ENCODE measurements at places on chromosomes 6 and 20. TPM values are rescaled to one million over a fixed set of nuclear protein-coding genes. Genes with fewer than 3 reads are reported as not detected.

- DNase-seq: no peak
Observed at GRCh38 chr20:46670228-46670584, 18.9 kb upstream of the SLC13A3 start.

DNA sequence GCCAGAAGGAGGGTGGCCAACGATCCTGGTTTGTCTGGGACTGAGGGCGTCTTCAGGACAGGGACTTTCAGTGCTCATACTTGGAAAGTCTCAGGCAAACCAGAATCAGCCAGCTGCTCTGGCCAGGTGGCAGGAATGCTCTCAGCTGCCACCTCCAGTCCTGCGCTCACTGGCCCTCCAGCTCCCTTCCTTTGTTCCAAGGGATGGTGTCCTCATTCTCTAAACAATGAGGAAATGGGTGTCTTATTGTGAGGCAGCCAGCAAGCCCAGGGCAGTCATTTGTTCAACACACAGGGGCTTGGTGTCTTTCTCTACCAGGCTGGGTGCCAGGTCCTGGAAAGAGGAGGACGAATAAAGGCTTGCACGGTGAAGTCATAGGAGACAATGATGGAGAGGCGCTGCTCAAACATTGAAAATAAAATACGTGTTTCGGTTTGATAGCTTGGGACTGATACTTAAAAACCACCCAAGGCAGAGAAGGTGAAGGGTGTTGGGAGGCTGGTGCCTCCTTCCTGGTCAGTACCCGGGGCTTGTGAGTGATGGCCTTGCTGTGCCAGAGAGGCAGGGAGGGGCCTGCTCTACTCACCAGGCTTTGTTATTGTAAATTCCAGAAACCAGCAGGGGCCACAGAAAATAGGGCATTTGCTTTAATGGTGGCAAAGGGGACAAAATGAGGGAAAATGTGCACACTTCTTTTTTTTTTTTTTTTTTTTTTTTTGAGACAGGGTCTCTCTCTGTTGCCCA, 11.3 kb upstream of the TMEM181 start:
- no peak for DNase-seq

- no peak for DNase-seq
Observed at GRCh38 chr6:108846628-108847027, 1.6 kb upstream of the ARMC2 start.

DNA sequence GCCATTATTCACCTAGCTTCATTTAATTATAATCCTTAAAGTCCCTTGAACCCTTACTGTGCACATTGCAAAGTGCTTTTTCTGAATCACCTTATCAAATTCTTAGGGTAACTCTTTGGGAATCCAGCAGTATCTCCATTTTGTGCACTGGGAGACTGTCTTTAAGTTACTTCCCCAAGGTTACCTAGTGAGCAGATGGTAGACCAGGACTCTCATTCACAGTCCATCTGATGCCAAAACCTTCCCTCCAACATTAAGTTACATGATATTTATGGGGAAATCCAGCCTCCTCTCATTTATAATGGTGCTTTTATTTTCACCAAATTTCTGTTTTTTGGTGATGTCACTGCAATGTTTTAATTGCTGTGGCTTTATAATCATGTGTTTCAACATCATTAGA, 75.7 kb downstream of the NCOA7 start:
- no peak for DNase-seq

DNA sequence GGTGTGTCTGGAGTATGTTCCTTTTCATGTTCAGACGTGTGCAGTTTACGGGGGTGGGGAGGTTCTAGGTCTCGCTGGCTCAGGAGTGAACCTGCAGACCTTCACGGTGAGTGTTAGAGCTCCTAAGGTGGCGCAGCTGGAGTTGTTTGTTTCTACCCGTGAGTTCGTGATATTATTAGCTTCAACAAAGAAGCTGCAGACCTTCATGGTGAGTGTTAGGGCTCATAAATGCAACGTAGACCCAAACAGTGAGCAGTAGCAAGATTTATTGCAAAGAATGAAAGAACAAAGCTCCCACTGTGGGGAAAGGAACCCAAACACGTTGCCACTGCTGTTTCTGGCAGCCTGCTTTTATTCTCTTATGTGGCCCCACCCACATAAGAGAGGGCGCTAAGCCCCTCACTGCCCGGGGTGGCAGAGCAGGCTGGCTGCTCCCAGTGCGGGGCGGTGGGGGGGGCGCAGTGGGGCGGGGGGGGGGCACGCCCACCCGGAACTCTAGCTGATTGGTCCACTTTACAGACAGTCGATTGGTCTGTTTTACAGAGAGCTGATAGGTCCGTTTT, 41.3 kb upstream of the GMPR start:
- no peak for DNase-seq

GRCh38 chr6:168362276-168362990, 42.9 kb upstream of the DACT2 start:
- no peak for DNase-seq

DNA sequence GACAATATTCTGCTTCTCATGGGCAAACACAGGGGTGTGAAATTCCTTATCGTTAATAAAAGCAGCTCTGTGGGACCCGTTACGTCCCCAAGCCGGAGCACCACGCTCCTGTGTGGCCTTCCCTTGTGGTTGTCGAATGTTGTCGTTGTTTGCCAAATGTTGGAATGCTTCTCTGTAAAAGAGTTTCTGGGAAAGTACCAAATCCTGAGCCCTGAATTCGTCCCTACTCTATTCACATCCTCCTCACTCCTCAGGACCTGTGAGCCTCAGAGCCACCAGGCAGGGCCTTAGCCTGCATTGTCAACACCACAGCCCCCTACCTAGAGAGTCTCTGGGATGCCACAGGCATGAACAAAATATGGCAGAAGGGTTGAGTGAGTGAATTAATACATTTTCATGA, 64.0 kb downstream of the THBS2 start:
- no peak for DNase-seq

DNA sequence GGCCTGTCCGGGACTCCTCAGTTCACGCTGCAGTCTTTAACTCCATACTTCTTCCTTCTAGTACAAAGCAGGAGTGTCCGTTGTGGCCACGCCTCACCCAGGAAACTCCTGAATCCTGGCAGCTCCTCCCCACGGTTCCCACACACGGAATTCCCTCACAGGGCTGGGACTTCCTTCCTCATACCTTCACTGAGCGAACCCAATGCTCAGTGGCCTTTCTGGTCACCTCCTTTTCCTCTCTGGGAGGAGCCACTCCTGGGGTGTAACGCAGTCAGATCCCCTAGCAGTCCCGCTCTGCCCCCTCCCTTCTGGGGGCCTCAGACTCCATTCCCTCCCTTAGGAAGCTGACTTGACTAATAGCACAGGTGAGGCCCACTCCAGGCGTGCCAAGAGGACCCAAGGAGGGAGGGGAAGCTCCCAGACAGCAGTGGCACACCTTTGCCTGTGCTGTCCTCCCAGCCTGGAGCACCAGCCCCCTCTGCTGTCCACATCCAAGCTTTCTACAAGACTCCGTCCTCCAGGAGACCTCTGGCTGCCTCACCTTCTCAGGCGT, at the start of gene SLC52A3:
TSS of gene SLC52A3 (minus strand) at position 75 of the 553 bp plus-strand sequence. CDS start 2,726 bp downstream, outside the sequence.
- DNase-seq: no peak

- no peak for DNase-seq
Observed at GRCh38 chr6:5718231-5718947, 288.3 kb downstream of the NRN1 start.

DNA sequence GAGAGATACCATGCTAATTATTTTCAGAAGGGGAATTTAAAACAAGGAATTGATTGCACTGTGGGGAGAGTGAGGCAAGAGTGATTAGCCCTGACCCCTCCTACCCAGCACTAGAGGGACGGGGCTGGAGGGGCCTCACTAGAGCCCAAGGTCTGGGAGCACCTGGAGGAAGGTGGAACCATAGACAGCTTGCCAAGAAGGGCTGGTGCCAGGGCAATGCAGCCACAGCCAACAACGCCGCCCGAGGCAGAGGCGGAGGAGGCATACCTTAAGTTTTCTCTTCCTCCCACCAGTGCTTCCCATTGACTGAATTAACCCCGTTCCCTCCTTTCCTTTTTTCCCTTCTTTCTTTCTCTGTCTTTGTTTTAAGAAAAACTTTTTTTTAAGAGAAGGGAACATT, 40.0 kb downstream of the IYD start:
- DNase-seq: peak; percentile 69

- DNase-seq: no peak
Observed at GRCh38 chr6:87869064-87869905, 167.3 kb upstream of the AKIRIN2 start.

HSPA12B gene
- total RNA-seq: 17.9 TPM

- peak; percentile 53 for DNase-seq
Observed at GRCh38 chr20:40672095-40672494, 16.9 kb downstream of the MAFB start.

ISM1 gene
- total RNA-seq: 77.5 TPM

DNA sequence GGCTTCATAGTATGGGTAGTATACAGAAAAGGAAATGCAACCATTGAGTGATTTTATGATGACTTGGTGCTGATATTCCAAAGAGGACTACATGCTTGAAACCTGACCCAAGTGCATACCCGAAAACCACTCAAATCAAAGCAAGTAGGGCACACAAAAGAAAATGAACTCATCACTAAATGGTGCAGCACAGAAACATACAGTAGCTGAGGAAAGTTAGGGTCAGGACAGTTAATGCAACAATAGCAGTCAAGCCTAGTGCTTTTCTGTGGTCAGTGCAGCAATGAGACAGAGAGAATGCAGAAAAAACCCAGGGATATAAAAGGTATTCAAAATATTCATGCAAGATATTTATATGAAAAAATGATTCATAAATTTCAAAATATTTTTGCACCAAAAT, 711.1 kb downstream of the EPHA7 start:
- no peak for DNase-seq

NHSL1 gene
- total RNA-seq: 12.0 TPM

GRCh38 chr6:33080127-33081089, 4.6 kb downstream of the HLA-DPB1 start:
- peak; percentile 84 for DNase-seq

- DNase-seq: no peak
Observed at GRCh38 chr20:54152227-54153040, 21.4 kb downstream of the CYP24A1 start.

DNA sequence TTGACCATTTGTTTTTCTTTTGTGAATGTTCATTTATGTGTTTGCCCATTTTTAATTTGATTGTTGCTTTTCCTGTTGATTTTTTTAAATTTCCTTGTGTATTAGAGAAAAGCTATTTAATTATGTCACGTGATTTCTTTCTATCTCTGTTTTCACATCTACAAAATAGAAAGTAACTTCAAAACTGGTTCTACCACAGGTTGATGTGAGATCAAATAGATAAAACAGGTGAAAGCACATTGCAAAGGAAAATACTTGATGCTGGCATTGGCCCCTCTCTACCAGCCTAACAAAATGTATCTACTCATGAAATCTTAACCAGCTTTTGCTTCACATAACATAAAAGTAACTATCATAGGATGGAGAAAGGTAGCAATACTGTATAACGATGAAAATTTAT, 129.2 kb downstream of the TMEM242 start:
- no peak for DNase-seq
